T-helper 2 cell (primary cell): ENCODE measurements at places on chromosomes 16 and 17.

- no peak for DNase-seq
Observed at GRCh38 chr16:86626966-86627365, 48.6 kb downstream of the FOXL1 start.

GRCh38 chr17:82328141-82328993, 5.2 kb downstream of the SECTM1 start:
- no peak for DNase-seq

DNA sequence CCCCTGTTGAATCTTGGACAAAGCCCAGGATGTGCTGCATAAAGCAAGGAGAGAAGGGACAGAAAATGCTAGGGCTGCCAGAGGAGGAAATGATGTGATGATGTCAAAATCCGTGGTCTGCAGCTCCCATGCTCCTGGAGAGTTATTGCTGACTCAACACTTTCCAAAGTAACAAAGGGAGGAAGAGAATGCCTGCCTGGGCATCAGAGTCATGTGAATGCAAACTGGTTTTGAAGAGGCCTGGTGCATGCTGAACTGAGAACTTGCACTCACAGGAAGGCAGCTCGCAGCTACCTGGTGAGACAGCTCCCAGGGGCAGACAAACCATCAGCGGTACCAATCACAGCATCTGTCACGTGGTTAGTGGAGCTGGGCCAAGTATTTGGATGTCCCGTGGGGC, 2.8 kb downstream of the MARVELD3 start:
- no peak for DNase-seq

- no peak for DNase-seq
Observed at GRCh38 chr17:56114469-56114868, 38.8 kb upstream of the ANKFN1 start.

- no peak for DNase-seq
Observed at GRCh38 chr17:1709403-1709951, 700 bp downstream of the TLCD2 start.

DNA sequence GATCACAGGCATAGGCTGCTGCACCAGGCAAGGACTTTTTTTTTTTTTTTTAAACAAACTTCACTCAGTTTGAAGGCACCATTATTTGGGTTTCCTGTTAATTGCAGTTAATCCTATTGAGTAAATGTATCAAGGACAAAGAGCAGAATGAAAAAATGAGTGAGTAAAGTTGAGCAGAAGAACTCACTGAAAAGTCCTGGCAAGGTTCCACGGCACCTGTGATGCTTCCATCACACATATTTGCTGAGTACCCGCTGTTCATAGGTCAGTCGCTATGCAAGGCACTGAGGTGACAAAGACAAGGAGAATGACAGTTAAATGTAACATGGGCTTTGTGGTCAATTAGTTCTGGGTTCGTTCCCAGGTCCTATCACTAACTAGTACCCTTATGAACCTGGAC, 670.0 kb downstream of the MAF start:
- DNase-seq: no peak

DNA sequence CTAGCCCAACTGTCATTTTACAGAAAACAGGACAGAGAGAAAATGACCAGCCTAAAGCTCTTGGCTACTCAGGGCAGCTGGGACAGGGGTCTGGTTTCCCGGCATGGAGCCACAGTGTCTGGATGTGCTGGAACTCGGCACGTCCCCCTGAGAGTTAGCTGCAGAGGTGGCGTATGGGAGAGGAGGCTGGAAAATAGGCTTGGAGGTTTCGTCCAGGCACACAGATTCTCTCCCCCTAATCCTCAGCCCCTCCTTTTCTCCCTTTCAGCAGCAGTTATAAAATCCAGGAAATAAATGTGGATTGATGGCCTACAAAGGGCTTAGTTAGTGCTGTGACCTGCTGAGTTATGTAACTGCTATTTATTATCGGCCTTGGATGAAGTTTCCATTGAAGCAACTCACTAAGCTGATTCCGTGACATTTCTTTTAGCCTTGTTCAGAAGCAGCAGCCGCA, 89.5 kb upstream of the TOB1 start:
- DNase-seq: no peak

- DNase-seq: no peak
Observed at GRCh38 chr16:29862383-29862883, 593 bp downstream of the CDIPT start.

GRCh38 chr16:89183975-89184676, 12.6 kb downstream of the CDH15 start:
- DNase-seq: no peak

DNA sequence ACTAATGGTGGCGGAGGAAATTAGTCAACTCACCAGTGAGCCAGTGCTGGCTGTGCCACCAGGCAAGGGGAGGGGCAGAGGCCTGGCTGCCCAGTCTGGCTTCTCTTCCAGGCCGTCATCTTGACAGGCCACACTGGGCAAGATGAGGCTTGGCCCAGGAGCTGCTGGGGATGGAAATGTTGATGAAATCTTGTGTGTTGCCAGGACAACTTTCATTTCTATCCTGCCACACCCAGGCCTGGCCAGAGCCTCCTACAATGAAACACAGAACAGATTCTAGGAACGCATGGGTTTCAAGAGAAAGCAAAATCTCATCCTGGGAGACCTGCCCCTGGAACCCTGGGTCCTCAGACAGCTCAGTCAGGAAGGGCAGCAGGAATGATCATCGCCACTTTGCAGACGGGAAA, 9.3 kb downstream of the HEXIM2 start:
- no peak for DNase-seq

DNA sequence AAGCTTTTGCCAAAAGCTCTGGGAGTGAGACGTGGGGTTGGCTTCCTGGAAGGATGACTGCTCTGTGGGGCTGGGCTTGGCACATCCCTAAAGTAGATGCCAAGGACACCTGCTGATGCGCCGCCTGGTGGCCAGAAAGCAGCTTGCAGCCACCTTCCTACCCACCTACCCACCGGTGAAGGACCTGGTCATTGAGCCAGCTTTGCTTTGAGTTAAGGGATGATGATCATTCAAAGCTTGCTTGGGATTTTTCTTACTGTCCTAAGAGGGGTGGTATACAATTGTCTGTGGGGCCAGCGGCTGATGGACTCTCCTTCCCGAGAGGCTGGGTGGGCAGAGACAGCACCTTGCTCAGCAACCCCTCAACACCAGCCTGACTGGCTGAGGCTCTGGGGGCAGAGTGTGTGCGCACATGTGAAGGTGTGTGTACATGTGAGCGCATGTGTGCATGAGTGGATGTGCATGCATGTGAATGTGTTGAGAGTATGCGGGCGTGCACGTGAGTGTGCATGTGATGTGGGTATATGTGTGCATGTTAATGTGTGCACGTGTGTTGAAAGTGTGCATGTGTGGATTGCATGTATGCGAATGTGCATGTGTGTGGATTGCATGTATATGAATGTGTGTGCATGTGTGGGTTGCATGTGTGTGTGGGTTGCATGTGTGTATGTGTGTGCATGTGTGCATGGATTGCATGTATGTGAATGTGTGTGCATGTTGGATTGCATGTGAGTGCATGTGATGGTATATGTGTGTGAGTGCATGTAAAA, 18.6 kb downstream of the C1QTNF1 start:
- peak; percentile 29 for DNase-seq

DNA sequence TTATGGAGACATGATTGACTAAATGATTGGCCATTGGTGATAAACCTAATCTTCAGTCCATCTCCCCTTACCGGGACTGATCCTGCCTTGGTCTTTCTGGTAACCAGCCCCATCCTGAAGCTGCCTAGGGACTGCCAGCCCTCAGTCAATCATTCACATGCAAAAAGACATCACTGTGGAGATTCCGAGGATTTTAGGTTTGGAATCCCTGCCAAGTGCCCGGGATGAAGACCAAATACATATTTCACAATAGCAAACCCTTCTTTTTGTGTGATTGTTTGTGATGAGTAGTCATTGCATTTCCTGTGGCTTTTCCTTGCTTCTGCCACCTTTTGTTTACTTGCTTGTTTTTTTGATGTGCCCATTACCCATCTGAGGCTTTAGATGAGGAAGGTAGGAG, 44.0 kb downstream of the EPN2 start:
- DNase-seq: no peak

GRCh38 chr17:78790552-78790951, 8.5 kb upstream of the CYTH1 start:
- DNase-seq: no peak

- DNase-seq: no peak
Observed at GRCh38 chr17:65446838-65447526, 114.5 kb downstream of the AXIN2 start.

GRCh38 chr17:38575781-38576180, 30.0 kb downstream of the SRCIN1 start:
- no peak for DNase-seq
